ENCODE measurements at places on chromosomes 2 and 18. TPM values are rescaled to one million over a fixed set of nuclear protein-coding genes. Genes with fewer than 3 reads are reported as not detected.

GRCh38 chr18:77052297-77052982, 80.1 kb downstream of the MBP start:
- DNase-seq = no peak

DNA sequence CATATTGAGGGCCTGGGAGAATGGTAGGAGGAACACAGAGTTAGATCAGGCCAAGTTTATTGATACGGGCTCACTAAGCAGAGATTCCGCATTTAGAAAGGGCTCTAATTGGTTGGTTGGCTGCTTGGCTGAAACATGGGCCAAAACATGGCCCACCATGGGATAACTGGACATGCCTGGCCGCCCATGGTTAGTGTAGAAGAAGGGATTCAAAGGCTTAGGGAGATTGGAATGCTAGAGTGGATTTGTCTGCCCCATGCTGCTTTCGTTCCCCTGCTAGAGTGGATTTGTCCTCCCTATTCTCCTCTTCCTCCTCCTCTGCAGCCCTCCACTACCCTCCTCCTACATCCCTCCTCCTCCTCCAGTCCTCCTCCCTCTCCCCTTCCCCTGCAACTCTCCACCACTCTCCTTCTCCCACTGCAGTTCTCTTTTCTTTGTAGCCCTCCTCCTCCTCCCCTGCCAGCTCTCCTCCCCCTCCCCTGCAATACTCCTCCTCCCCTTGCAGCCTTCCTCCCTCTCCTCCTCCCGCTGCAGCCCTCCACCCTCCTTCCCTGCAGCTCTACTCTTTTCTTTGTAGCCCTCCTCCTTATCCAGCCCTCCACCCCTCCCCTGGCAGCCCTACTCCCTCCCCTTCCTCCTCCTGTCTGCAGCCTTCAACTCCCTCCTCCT, 17.2 kb downstream of the BOK start:
- DNase-seq = no peak

GRCh38 chr2:112658839-112659667, 13.3 kb downstream of the SLC20A1 start:
- DNase-seq = no peak

DNA sequence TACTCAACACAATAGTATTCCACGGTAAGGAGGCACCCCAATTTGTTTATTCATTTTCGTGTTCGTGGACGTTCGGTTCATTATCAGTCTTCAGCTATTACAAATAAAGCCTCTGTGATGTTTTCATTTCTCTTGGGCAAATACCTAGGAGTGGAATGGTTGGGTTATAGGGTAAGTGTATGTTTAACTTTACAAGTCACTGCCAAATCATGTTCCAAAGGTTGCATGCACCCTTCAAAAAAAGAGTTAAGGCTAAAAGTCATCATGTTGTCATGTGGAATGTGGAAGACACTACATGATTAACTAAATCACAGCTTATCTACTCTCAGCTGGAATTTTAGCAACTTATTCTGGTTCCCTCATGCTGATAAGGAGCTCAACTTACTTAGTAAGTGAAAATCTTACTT, 15.8 kb downstream of the INO80C start:
- DNase-seq = no peak

DNA sequence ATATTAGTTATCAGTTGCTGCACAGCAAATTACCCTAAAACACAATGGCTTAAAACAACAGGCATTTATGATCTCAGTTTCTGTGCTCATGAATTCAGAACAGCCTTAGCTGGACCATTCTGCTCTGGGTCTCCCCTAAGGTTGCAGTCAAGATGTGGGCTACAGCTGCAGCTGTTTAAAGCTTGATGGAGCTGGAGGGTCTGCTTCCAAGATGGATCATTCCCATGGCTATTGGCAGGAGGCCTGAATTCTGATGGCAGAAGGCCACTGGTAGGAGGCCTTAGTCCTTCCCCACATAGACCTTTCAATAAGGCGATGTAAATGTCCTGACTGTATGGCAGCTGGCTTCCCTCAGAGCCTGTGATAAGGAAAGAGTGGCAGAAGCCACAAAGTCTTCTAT, 118.6 kb upstream of the SERPINE2 start:
- no peak for DNase-seq

DNA sequence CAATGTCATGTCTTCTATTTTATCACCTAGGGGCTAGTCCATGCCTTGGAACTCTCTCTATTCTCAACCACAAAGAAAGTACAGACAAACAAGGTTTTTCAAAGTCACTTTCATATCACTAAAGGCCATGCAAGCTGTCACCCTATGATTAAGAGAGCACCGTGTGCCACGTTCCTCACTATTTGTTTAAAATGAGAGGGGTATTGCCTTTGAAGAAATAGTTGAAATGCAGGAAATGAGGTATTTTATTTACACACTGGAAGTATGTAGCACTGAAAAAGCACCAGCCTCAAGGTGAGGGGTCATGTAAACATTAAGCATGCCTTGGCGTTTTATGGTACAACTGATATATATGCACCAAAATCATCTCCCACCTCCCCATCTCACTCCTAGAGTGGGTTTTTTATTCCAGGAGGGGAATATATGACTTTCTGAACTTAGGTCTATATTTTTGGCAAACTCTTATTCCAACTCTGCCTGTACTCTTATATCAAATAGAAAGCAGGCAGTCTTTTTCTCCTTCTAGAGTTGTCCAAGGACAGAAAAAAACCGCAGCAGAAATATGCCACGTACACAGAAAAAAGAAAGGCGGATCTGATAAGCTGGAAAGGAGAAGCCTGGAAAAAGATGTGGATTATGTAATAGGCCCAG, 53.5 kb downstream of the VSNL1 start:
- no peak for DNase-seq

DNA sequence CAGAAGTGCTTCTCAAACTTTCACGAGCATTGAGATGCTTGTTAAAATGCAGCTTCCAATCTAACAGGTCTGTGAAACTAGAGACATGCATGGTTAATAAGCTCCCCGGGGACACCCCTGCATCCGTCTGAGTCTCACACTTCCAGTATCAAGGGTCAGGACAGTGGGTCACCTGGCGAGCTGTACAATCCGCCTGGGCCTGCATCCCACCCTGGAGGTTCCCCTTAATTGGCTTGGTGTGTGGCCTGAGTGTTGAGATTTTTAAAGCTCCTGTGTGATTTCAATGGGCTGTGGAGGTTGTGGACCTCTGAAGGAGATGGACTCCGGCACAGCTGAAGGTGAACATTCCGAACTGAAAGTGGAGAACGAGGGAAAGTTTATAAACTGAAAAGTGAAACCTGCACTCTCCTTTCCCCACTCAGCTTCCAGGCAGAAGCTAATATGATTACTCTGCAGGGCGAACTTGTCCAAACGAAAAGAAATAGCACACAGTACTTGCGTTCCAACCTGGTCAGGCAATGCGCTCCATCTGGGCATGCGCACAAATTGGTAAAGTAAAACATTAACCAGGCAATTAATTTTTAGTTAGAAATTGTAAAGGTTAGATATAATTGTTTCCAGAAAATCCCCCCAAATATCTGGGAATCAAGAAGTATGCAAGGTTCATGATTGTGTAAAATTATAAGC, 191.7 kb upstream of the ALKAL2 start:
- no peak for DNase-seq

- no peak for DNase-seq
These were observed 35.4 kb downstream of the ZNF804A start for GRCh38 chr2:184633726-184634125.

DNA sequence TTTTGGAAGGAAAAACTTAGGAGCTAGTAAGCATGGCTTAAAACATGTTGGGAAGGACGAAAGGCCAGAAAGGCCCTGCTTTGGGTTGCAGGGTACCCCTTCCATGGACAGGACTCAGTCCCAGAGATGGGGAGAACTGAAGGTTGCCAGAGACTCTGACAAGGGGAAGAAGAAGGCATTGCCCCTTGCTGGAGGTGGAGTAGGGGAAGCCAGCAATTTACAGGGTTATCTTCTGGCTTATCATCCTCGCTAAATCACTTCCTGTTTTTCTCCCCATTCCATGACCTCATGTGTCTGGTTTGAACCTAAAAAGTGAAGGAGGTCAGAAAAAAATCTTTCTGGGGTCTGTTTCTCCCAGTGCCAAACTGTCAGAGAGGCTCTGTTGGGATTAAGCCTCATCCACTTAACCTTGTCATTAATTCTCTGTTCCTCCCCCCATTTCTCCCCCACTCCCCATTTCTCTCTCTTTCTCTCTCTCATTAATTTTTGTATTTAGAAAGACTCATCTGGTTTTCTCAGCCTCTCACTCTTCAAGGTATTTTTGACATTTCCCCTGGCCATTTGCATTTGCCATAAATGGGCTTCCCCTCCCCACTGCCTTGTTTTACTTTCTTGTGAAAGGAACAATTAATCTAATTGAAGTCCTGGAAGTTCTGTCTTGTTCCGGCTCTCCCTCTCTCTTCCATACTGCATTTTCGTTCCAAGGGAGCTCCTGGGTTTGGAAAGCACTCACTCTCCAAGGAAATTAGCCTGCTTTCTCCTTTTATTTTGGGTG, 17.4 kb downstream of the NRP2 start:
- no peak for DNase-seq

- DNase-seq = no peak
These were observed 99.0 kb downstream of the PLEKHM3 start for GRCh38 chr2:207926133-207926988.

DNA sequence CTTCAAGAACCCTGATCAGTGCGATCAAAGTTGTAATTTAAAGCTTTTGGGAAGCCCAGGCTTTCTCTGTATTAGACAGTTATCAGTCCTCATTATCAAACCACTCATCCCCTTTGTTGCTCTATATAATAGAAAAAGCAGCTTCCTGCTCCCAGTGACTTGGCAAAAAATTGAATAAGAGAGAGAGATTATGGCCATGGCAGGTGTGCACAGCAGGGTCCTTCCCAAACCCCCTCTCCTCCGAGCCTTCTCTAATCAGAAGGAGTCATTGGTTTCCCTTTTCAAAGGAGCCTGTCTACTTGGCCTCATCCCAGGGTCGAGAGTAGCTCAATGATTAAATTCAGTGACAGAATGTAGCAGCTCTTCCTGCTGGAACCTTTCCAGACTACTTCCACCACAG, 81.5 kb downstream of the SEMA4F start:
- DNase-seq = no peak

DNA sequence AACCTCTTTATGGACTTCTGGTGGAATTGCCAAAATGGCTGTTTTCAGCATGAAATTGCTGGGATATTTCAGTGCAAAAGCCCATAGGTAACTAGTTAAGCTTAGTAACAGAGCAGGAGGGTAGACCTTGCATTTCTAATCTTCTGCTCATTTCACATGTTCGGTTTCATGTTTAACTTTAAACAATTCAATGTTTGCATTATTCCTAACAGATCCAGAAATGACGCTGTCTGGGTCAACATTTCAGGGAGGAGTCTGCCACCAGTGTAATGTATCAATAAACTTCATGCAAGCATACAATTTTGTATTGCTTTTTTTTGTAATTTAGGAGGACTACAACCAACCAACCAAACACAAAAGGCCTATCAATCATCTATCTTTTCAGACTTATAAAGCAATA, 22.4 kb downstream of the CABYR start:
- no peak for DNase-seq

- no peak for DNase-seq
These were observed 226.1 kb upstream of the EPAS1 start for GRCh38 chr2:46071074-46071473.

GRCh38 chr2:165572151-165572550, 102.7 kb downstream of the CSRNP3 start:
- no peak for DNase-seq

DNA sequence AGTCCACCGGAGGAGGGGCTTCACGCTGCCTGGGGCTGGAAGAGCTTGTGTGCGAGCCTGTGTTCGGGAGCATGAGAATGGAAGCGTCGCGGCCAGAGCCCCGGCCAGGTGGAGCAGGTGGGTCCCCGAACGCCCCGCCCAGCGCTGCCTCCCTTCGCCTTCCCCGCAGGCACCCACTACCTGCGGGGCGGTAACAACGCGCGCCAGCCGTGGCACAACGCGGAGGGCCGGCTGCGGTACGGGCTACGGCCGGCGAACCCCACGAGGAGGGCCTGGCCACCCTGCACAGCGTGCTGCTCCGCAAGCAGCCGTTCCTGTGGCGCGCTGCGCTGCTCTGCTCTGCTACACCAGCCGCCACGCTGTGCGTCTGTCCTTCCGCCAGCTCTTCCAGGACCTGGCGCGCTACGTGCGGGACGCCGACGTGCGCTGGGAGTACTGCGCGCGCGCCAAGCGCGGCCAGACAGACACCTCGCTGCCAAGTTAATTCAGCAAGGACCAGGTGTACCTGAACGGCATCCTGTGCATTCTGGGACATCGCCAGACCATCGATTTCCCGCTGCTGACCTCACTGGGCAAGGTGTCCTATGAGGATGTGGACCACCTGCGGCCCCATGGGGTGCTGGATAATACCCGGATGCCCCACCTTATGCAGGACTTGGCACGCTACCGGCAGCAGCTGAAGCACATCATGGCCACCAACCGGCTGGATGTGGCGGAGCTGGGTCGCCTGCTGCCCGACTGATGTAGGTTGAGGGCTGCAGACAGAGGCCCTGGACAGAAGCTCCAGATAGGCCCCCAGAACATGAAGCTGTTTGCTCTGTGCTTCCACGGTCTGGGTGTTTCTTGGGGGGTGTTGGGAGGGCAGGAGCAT, 200.6 kb downstream of the NAPG start:
- no peak for DNase-seq

- no peak for DNase-seq
These were observed 8.6 kb upstream of the MTX2 start for GRCh38 chr2:176260689-176261088.

DNA sequence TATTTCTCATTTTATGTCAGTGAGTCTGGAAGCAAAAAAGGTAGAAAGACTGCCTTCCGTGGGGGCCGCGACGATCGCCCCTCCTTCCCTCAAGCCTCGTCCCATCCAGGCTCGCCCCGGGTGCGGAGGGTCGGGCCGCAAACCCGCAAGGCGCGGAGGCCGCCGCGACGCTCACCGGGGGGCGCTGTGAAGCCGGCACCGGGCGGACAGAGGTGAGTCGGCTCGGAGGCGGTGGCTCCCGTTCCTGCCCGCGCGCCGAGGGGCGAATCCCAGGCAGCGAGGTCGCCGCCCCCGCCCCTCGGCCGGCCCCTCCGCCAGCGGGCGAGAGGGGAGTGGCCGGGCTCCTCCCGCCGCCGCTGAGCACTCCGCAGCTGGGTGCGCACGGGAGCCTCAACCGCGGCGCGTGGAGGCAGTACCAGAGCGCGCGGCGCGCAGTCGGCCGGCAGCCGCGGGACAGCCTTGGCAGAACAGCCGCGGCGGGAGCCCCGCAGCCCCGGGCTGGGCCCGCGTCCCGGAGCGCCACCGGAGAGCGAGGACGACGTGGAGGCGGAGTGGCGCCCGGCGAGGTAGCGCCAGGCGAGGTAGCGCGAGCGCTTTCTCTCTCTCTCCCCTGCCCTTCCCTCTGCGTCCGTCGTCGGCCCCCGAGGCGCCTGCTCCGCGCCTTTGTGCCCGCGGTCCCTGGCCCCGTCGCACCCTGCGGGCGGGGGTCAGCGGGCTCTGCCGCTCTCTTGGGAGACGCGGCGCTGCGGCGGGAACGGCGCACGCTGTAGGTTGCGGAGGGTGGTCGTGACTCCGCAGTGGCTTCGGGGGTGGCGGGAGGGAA, at the start of gene MYO1B:
MYO1B (plus strand) TSS at position 359 of the 823 bp plus-strand sequence. CDS start 31,492 bp downstream, outside the sequence.
- DNase-seq = peak; percentile 70

The ARHGAP25 gene
- total RNA-seq = 43.0 TPM

The COL4A3 gene
- total RNA-seq = not detected

The CRYBA2 gene
- total RNA-seq = not detected

The CYTIP gene
- total RNA-seq = 417 TPM

The RAMP1 gene
- total RNA-seq = 0.47 TPM

The RETSAT gene
- total RNA-seq = 20.2 TPM

The UPP2 gene
- not detected for total RNA-seq

The BIN1 gene
- total RNA-seq = 98.3 TPM

The IL18R1 gene
- 28.3 TPM for total RNA-seq

The MARCHF4 gene
- not detected for total RNA-seq

The PCARE gene
- not detected for total RNA-seq

The ARHGEF33 gene
- 0.14 TPM for total RNA-seq

The RNF125 gene
- 13.8 TPM for total RNA-seq

The AQP12A gene
- total RNA-seq = not detected
